GM23248 (cell line): ENCODE measurements at places on chromosomes 16 and 17.

GRCh38 chr17:66799849-66800537 is 34.9 kb upstream of the CACNG5 start:
- DNase-seq, result no peak

GRCh38 chr17:67995570-67996263 is 552 bp downstream of the C17orf58 start:
- DNase-seq, result peak; percentile 53

DNA sequence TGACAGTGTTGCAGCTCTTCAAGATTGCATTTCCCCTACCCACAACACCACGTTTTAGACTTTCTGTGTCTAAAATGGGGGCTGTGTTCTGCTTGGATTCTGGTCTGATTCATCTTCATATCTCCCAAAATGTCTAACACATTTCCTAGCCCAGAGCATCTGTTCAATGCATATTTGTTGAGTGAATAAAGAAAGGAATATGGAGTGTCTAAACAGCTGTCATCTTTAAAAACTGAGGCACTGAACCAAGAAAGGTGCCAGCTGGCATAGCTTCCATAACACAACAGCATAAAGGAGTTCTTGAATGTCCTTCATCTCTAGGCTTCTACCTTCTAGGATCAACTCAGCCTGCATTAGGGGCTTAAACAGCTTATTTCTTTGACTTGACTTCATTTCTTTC is 67.4 kb downstream of the CDH11 start:
- no peak for DNase-seq

DNA sequence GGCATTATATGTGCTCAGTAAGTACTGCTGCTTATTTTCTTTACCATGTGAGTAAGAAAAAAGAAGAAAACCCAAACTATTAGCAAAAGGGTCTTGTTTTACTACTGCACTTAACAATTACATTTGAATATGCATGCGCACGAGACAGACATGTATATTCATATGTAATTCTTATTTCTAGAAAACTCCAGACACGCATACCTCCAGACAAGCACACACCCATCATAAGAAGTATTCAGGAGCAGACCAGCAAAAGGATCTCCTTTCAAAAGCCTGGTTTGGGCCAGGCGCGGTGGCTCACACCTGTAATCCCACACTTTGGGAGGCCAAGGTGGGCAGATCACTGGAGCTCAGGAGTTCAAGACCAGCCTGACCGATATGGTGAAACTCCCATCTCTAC is 7.8 kb downstream of the LRRC59 start:
- no peak for DNase-seq

GRCh38 chr16:12509121-12509520 is 294.6 kb downstream of the CPPED1 start:
- DNase-seq, result no peak

DNA sequence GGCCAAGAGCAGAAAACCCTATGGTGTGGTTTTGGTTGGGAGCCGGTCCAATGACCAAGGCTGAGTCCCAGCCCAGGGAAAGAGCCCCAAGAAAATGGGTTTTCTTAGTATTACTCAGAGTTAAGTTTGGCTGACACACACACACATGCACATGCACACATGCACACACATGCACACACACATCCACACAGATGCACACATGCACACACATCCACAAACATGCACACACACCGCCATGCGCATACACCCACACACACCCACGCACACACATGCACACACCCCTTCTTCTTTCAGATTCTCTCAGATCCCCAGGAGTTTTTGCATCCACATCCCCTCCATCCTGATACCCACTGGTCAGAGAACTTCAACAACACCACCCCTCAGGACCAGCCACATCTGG is 9.1 kb downstream of the ABCC12 start:
- no peak for DNase-seq

DNA sequence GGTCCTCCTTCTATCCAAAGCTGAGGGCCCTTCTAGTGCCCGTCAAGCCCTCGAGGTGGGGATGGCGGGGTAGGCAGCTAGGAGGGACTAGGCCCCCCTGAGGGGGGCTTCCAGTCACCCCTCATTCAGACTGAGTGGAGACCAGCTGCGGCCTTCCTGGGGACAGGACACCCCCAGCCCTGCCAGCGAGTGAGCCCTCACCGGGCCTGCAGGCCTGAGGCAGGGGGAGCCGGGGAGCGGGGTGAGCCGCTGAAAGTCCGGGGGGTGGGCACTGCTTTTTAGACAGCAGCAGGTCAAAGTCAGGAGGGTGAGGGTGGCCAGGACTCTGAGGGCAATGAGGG is 8.7 kb upstream of the KREMEN2 start:
- DNase-seq, result no peak

GRCh38 chr16:18062713-18063112 is 273.8 kb downstream of the NPIPA8 start:
- DNase-seq, result no peak
